ENCODE measurements at places on chromosomes 2 and 18.

GRCh38 chr2:221606424-221606823 is 34.3 kb upstream of the EPHA4 start:
- no peak for DNase-seq

GRCh38 chr2:241808051-241808720 is 807 bp upstream of the NEU4 start:
- no peak for DNase-seq

DNA sequence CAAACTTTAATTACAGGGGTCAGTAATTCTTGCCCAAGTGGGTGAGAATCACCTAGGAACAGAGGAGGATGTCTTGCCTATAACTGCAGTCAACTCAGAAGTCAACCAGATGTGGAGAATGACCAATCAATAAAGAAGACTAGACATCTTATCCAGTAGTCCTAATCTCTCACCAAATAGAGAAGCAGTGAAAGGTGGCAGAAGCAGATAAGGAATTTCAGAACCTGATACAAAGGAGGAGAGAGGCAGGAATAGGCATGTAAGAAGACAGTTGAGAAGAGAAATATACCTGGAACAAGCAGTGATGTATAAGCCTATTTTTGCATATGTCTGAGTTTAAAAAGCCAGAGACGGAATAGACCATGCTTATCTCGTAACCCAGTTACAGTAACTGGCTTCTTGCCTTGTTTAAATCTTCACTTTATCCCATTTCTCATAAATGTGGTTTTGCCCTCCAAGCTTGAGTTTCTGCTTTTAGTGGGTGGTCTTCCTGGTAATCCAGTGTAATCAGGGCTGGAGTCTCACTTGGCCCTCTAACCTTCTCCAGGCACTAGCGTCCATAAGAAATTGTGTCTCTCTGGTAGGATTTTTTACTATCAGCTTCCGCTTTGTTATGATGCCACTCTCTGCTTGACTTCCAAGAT is 401.0 kb downstream of the SUCLG1 start:
- DNase-seq: no peak

GRCh38 chr2:104656571-104657163 is 197.2 kb upstream of the POU3F3 start:
- no peak for DNase-seq

DNA sequence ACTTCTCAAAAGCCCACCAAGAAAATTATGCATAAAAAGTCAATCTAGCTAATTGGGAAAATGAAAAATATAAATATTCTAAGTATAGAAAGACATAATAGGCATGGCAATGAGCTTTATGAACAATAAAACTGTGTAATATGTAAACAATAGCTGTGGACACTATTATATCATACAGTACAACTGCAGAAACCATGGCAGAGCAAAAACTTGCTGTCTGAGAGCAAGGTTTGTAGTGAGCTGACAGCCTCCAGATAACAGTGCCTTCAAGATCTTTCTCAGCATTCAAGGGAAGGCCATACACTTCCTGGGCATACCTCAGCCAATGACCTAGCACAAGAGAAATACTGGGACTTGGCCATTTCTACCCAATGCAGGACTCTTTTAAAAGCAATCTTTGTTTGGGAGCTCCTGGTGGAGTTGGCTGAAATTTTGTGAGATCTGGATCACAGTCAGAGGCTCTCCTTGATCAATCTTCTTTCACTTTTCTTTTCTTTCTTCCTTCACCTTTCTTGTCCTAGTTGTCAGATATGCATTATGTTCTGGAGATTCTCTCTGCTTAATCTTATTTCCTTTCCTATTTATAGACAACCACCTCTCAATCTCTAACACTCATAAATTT is 427.2 kb upstream of the UBE2E3 start:
- DNase-seq: no peak

GRCh38 chr2:113169586-113169985 is 4.2 kb upstream of the PSD4 start:
- DNase-seq: no peak

- DNase-seq: peak; percentile 31
Observed at GRCh38 chr18:2657788-2658458, 2.4 kb downstream of the SMCHD1 start.

DNA sequence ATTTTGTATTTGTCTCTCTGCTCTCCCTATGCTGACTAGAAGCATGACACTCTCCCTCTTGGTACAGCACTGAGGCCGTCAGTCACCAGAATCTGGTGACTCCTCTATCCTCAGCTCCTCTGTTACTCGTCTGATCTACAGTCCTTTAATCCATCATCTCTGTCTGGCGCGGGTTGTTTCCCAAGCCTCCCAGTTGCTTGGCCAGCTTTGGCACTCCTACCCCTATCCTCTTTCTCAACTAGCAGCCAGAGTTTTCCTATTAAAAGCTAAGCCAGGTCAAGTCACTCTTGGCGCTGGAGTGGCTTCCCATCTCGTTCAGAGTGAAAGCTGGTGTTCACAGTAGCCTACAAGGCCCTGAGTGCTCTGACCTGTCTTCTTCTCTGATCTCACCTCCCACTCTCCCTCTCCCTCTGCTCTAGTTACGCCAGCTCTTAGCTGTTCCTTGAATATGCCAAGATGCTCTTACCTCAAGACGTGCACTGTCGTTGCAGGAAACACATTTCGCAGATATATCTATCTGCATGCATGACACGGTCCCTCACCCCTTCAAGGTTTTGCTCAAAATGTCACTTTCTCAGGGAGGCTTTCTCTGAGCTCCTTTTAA is 41.8 kb upstream of the PSME4 start:
- DNase-seq: no peak

GRCh38 chr2:205878999-205879762 is 196.9 kb downstream of the NRP2 start:
- no peak for DNase-seq

DNA sequence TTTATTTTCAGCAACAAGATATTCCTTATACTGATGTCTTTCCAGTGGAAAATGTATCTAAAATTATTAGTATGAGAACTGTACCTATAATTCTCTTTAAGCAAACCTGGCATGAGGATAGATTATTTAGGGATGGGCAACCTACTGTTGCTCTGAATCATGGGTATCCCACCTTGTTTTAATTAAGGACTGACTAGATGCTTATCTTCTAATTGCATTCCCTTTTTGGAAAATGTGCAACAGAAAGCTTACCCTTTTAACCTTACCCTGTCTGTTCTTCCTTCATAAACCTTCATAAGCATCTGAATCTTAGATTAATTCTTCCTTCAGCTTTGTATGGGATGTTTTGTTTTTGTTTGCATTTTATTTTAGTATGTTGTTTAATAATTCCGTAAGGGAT is 110.3 kb downstream of the TAF4B start:
- no peak for DNase-seq

DNA sequence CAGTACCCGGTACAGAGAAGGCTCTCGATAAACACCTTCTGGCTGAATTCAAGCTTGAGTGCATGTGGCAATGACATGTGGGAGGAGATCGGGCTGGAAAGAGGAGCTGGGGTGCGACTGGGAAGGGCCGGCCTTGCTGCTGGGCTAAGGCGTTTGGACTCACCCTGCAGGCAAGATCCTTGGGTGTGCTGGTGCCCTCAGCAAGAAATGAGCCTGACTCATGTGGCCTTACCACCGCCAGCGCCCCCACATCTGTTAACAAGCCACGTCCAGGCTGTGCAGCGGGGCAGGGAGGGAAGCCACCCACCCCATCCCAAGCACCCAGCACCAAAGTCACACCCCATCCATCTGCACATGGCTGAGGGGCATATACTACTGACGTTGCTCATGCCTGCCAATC is 1.3 kb downstream of the HS1BP3 start:
- no peak for DNase-seq

DNA sequence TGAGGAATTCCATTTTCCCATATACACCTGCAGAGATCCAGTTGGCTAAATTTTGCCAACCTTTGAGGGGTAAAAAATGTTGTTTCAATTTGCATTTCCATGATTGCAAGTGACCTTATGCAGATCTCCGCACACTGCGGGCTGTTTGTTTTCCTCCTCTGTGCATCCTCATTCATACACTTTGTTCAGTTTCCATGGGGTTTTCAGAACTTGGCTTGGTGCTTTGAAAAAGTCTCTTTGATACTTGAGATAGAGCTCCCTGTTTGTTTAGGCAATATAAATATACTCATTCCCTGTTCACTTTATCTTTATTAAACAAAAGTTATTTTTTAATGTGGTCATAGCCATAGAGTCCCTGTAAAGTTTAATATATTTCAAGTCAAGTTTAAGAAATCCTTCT is 353.1 kb downstream of the CMPK2 start:
- no peak for DNase-seq

DNA sequence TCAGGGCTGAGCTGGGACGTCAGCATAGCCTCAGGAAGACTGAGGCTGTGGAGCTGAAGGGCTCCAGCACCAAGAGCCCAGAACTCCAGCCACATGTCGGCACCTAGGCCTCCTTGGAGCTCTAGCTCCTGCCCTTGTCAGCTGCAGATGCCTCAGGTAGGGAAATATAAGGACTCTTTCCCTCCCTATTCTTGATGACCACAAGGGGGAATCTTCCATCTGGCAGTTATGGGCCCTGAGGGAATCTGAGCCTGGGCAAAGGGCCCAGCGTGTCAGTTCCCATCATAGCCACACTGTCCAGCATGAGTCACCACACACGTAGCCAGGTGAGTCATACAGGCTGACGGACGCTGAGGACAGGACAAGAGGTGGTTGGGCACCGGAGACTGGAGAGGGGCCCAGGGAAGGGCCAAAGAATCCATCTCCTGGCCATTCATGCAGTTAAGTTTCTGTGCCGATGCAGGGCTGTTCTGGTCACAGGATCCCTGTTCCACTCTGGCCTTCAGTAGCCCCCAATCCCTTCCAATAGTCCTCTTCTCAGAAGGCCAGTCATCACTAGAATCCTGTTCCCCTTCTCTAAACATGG is 1.8 kb downstream of the MPV17 start:
- DNase-seq: peak; percentile 97

DNA sequence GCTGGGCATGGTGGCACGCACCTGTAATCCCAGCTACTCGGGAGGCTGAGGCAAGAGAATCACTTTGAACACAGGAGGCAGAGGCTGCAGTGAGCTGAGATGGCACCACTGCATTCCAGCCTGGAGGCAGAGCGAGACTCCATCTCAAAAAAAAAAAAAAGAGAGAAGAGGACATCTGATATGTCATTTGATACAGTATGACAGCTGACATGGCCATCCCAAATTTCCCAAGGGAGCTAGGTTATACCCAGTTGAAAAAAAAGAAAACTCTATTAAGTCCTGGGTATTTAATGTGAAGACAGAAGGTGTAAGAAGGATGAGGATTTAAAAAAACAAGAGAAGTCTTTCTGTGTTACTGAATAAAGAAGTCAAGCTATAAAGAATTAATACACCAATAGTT is 23.3 kb downstream of the CLASP1 start:
- DNase-seq: no peak

- DNase-seq: no peak
Observed at GRCh38 chr2:113716291-113716690, 40.2 kb downstream of the SLC35F5 start.

GRCh38 chr18:12307701-12308385 is at the start of gene TUBB6:
Gene TUBB6 (plus strand): TSS chr18:12308241. CDS start chr18:12308293, 52 bp downstream.
- DNase-seq: peak; percentile 44

- DNase-seq: no peak
Observed at GRCh38 chr2:144914113-144914512, 394.2 kb upstream of the ZEB2 start.

- peak; percentile 36 for DNase-seq
Observed at GRCh38 chr2:190467575-190468083, 59.5 kb downstream of the MFSD6 start.

DNA sequence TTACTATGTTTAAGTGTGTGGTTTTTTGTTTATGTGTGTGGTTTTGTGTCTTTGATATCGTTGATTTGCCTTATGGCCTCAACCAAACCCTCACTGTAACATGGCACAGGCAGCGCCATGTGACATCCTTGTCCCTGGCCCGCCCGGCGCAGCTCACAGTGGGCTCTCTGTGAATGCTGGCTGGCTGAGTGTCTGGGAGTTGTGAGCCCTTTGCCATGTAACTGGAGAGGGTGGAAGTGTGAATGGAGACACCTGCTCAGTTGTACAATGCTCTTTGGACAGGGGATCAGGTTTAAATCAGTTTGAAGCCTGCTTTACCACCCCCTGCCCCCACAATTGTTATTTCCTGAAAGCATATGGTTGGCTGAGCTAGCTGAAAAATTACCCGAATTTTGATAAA is 41.8 kb downstream of the TCF7L1 start:
- no peak for DNase-seq

- DNase-seq: no peak
Observed at GRCh38 chr2:8022908-8023640, 658.8 kb upstream of the ID2 start.

DNA sequence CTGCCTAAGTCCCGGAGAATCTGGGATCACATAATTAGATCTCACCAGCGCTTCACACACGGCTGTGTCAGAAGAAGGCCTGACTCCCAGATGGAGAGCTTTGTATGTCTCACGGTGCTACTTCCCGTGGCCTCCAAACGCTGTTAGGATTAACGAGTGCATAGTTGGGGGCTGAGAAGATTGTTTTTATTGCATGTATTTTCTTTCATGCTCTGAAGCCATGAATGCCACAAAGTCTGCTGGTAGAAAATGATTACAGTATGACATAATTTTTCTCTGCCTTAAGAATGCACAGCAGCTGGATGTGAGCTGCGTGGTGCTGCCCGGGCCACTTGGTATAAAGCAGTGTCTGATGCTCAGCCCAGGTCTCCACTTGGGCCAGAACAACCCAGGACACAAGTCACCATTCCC is 166.5 kb downstream of the SEPTIN10 start:
- DNase-seq: peak; percentile 84

GRCh38 chr2:86308984-86309695 is 28.3 kb downstream of the REEP1 start:
- DNase-seq: no peak

DNA sequence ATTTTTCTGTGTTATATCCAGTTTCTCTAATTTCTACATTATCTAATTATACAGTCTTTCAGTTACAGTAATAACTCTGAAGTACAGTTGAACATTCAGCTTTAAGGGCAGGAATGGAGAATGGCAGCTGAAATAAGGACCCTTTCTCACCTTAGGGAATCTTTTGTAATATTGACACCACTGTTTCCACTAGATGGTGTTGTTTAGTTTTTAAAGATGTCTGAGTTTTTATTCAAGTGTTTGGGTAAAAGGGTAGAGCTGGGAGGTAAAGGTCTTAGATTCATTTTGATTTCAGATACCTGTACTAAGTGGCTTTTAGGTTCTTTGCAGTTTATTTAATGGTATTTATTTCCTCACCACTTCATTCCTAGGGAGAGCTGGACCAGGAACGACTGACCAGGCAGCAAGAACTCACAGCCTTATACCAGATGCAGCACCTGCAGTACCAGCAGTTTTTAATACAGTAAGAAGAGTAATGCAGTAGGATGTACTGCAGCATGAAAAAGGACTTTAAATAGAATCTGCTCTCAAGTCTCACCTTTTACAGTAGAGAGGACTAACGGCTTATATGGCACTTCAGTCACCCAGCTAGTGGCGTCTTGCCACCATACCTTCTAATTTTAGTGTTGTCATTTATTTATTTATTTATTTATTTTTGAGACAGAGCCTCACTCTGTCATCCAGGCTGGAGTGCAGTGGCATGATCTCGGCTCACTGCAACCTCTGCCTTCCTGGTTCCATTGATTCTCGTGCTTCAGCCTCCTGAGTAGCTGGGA is 33.2 kb upstream of the KCNJ13 start:
- DNase-seq: no peak
